ENCODE measurements at places on chromosomes 11 and 22.

DNA sequence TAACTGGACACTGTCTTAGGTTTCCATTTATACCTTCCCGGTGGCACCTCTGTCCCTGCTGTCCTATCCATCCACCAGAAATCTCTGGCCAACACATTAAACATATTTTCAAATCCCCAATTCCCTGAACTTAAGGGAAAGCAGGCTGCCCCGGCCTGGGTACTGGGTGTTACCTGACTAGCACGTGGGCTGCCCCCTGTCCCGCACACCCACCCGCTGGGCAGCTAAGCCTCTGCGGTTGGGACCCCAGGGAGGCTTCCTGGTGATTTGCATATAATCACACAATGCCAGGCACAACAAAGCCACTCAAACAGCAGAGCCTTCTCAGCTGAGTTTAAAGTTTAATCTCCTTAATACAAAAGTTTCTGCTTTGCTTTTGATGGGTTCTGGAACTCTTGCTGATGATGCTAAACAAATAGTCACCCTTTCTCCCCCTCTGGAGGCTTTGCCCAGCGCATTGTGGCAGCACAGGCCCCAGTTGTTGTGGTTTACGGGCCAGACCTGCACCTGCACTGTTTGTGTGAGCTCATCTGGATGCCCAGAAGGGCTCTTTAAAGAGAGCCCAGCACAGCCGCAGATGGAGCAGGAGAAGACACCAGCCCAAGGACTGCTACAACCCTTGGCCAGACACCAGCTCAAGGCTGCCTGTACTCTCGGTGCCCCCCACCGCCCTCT lies 59.9 kb upstream of the POU2AF1 start:
- no peak for DNase-seq

GRCh38 chr11:14315130-14315529 lies 43.9 kb downstream of the RRAS2 start:
- DNase-seq: no peak

GRCh38 chr22:45934659-45935341 lies 42.2 kb downstream of the WNT7B start:
- DNase-seq: no peak

DNA sequence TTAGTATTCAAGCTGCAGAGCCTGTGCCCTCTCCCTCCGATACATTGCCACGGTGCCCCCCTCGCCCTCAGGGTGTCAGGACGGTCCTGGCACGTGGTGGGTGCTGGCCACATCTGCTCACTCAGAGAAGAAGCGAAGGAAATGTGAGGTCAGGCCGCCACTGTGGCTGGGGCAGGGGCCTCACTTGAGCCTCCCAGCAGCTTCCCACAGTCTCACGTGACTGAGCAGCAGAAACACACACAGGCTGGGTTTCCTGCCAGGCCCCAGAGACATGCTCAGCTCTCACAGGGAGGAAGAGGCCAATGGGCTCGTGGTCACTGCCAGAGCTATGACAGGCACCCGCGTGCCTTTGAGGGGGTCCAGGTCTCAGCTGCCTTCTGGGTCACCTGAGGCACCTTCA lies 37.9 kb upstream of the PRR5 start:
- DNase-seq: no peak

DNA sequence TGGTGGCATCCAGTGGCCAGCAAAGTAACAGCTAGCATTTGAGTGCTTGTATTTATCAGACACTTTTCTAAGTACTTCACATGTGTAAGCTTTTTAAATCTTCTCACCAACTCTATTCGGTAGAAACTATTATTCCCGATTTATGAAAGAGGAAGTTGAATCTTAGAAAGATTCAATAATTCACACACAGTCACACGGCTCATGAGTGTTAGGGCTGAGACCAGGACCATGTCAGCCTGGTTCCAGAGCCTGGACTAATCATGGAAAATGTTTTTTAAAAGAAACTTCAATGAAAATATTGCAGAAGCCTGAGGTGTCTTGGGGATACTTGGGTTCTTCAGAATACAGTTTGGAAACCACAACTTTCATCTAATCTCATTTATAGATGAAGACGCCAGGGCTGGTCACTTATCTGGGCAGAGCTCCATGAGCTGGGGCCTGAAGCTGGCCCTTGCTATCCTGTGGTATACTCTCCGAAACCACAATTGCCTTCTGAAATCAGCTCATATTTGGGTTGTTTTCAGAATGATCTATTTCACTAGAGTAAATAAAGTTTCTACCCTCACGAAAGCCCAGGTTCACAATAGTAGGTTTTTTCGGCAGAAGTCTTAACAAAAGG lies 4.3 kb upstream of the CRTAM start:
- no peak for DNase-seq

DNA sequence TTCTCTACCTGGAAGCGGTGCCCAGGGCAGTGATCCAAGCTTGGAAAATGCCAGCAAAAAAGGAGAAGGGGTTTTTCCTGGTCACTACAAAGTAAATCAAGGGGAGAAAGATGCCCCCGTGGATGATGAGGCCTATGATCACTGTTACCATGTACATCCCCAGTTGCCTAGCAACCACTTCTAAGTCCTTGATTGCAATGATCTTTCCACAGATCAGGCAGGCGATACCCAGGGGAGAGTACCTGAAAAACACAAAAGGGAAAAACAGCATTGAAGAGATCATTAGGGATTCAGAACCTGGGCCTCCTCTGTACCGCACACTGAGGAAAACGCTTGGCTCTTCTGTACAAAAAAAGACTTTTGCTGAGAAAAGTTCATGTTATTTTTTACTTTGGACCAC lies 127.1 kb downstream of the SLC1A2 start:
- DNase-seq: no peak

DNA sequence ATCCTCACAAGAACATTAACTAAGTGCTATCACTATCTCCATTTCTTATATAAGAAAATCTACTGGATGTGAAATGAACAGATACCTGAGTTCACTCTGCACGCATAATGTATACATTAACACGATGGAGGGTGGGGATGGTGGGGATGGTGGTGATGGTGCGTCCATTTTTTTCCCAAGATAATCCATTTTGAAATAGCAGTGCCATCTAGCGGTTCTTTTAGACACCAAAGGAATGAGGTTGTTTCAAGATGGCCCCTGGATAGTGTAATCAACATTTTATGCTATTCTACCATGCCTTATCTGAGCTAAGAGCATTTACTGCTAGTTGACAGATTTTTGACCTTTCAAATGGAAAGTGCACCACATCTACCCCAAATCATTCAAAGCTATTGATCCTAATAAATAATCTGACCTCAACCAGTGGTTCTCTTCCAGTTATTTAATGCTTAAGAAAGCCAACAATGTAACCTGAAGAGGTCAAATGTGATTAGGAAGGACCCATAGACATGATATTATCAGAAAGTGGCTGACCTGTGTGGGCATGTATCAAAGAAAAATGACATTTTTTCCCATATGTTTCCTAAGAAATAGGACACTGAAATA lies 714.7 kb upstream of the TENM4 start:
- DNase-seq: peak; percentile 9

DNA sequence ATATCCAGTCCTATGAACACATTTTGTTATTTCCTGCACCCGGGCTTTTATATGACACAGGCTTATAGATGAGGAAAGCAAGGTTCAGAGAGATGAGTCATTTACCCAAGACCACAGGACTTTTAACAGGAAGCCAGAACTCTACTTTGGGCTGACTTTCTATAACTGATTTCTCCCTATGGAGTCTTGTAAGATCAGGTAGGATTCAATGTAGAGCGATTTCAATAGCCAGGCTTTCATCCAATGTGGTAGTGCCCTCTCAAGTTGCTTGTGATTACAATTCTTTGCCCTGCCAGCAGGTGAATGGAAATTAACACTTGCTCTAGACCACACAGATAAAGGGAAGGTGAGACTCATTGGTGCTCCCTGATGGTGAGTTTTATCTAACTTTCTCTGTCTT lies 378.3 kb downstream of the INSC start:
- no peak for DNase-seq

DNA sequence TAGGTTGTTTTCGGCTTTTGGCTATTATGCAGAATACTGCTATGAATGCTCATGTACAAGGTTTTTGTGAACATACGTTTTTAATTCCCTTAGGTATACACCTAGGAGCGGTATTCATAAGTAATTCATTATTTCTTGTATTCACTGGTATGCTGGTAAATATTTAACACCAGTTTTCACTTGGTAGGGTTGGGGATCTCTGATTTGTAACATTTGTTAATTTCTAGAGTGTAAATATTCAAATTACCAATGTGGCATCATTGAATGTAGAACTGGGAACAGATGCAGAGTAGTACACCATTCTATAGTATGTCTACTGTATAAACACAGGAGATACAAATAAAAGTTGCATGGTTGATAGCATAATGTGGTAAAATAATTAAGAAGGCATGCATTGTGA lies 16.3 kb downstream of the GVQW3 start:
- no peak for DNase-seq

DNA sequence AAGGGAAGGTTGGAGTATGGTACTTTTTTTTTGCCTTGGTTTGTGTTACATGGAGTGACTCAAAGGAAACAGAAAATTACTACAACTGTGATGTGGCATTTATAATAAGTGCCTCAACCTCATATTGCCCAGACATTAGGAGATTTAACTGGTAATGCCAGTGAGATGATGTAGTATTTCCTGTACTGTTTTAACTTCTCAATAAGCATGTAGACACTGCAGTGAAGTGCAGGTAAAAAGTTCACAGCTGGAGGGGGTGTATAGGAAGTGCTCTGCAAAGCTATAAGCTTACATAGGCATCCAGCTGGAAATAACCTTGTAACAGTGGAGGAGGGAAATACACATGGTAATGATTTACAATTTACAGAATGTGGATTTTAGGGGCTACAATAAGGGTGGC lies 138.2 kb upstream of the MTMR2 start:
- DNase-seq: no peak

DNA sequence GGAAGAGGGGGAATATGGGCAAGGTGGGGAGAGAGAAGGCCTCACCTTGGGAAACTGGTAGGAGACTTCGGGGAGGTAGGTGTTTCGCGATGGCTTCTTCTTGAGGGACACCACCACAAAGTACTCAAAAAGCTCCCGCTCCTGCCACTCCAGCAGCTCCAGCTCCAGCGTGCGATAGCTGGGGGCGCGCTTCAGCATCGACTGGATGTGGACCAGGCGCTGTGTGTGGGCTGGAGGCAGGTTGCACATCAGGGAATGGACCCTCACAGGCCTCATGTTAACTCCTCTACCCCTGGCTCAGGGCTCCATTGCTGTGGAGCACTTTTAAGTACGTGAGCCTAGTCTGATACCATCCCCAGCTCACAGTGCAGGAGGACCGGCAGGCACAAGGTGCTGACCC lies 29.9 kb downstream of the RPL27A start:
- DNase-seq: no peak

DNA sequence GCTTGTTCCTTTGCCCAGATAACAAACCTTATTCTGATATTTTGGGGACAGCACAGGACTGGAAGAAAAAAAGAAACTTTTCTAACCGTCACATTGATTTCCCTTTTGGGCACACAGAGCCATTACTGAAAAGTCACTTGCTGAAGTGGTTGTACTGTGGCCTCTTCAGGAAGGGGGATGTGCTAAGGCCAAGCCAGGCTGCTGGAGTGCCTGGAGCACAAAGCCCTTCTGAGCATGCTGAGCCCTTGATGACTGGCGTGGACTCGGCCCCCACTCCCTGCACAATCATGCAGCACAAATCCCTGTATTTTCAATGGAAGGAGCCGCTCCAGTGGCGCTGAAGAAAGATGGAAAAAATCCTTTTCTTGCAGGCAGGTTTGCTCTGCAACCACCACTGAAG lies 164.2 kb downstream of the NTM start:
- no peak for DNase-seq

DNA sequence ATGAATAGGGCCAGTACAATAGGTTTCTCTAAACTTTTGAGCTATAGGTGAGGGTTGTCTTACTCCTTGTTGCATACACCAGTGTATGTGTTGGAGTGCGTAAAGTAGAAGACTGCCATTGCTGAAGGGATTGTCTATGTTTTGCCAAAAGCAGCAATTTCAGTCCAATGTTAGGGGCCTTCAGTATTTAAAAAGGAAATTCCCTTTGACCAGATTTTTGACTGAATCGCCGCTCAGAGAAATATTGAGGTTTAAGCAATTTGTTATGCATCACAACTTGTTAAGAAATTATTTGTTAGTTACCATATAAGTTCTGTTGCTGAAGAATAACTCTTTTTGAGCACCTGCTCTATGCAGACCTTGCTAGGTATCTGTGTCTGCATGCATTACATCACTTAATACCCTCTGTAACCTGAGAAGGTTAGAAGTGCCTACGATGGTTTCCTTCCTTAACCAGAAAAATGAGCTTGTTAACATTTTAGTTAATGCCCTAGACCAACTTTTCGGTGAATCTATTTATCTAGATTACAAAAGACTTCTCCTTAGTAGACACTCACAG lies 33.9 kb downstream of the MMP20 start:
- DNase-seq: no peak

DNA sequence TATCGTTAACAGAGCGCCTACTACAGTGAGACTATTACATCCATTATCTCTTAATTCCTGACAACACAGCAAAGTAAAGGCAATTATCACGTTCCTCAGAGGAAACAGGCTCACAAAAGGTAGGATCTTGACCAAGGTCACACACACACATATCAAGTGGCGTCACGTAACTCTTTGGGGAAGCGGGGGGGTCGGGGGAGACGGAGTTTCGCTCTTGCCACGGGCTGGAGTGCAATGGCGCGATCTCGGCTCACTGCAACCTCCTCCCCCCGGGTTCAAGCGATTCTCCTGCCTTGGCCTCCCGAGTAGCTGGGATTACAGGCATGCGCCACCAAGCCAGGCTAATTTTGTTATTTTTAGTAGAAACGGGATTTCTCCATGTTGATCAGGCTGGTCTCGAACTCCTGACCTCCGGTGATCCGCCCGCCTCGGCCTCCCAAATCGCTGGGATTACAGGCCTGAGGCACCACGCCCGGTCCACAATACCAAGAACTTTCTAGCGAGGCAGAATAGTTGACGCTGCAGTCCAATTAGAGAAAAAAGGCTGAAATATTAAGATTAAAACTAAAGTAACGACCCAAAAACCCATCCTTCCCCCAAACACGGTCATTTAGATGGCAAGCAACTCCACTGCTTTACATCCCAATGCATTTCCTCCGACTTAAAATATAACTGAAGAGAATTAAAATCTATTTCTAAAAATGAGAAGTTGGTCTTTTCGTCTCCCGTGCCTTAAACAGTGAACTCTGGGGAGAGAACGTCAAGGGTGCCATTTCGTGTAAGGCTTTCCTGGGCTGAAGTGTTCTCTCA lies 1.2 kb downstream of the DDX17 start:
- no peak for DNase-seq

DNA sequence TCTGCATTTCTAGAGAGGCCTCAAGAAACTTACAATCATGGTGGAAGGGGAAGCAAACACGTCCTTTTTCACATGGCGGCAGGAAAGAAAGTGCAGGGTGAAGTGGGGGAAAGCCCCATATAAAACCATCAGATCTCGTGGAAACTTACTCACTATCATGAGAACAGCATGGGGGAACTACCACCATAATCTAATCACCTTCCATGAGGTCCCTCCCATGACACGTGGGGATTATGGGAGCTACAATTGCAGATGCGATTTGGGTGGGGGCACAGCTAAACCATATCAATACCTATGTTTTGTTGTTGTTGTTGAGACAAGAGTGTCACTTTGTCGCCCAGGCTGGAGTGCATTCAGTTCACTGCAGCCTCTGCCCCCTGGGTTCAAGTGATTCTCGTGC lies 29.9 kb downstream of the SFI1 start:
- no peak for DNase-seq

All from NCI-H187 (cell line).